ENCODE measurements at places on chromosomes 5 and 9.

- DNase-seq: no peak
Observed at GRCh38 chr5:164763206-164763605, 1257.8 kb downstream of the MAT2B start.

GRCh38 chr5:157487358-157487757, 27.3 kb downstream of the NIPAL4 start:
- DNase-seq: no peak

DNA sequence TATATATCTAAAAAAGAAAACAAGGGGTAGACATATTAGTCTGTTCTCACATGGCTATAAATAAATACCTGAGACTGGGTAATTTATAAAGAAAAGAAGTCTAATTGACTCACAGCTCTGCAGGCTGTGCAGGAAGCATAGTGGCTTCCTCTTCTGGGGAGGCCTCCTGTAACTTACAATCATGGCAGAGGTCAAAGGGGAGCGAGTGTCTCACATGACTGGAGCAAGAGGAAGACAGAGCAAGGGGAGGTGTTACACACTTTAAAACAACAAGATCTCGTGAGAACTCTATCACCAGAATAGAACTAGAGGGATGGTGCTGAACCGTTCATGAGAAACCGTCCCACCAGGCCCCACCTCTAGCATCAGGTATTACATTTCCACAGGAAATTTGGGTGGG, 616.8 kb downstream of the TLE4 start:
- no peak for DNase-seq

DNA sequence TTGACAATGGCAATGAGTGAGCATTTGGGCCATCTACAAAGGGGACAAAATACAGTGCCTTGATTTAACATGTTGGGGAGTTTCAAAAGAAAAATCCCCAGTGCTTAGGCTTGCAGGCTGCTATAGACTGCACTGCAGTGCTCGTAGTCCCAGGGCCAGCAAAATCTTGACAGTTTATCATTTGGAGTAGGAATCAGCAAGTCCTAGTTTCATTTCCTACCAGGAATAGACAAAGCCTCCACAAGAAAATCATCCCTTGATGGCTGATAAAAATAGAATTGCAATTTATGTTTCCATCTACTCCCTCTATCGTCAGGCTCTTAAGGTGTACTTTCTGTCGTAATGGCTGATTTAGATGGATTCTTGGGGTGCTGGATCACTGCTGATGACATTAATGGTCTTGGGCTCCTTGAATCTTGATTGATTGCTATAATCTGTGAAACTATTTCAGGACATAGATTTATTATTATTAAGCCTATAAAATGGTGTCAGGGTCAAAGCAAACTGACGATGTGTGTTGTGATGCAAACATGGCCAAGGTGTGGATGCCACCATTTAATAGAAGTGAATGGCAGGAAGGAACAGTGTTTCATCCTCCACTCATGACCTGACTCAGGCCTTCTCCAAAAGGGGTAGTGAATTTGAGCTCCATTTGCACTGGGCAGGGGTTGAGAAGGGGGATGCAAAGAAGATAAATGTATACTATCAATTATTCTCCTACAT, 171.7 kb downstream of the PIK3R1 start:
- no peak for DNase-seq

GRCh38 chr9:113886026-113886369, 9.9 kb downstream of the ZNF618 start:
- DNase-seq: no peak

DNA sequence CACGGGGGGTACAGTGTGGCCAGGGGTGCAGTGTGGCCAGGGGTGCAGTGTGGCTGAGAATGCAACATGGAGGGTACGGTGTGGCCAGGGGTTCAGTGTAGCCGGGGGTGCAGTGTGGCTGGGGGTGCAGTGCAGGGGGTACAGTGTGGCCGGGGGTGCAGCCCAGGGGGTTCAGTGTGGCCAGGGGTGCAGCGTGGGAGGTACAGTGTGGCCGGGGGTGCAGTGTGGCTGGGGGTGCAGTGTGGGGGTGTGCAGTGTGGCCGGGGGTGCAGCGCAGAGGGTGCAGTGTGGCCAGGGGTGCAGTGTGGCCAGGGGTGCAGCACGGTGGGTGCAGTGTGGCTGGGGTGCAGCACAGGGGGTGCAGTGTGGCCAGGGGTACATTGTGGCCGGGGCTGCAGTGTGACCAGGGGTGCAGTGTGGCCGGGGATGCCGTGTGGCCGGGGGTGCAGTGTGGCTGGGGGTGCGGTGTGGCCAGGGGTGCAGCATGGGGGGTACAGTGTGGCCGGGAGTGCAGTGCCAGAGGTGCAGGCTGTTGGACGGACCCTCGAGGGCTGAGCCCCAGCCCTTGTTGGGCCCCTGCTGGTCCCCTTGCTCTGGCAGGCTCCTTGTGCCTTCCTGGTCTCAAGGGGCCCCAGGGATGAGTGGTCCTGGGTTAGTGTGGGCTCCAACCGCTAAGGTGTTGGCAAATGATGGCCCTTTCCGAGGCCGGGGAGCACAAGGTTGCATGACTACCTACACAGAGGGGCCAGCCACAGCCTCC, 17.9 kb downstream of the TPPP start:
- no peak for DNase-seq

DNA sequence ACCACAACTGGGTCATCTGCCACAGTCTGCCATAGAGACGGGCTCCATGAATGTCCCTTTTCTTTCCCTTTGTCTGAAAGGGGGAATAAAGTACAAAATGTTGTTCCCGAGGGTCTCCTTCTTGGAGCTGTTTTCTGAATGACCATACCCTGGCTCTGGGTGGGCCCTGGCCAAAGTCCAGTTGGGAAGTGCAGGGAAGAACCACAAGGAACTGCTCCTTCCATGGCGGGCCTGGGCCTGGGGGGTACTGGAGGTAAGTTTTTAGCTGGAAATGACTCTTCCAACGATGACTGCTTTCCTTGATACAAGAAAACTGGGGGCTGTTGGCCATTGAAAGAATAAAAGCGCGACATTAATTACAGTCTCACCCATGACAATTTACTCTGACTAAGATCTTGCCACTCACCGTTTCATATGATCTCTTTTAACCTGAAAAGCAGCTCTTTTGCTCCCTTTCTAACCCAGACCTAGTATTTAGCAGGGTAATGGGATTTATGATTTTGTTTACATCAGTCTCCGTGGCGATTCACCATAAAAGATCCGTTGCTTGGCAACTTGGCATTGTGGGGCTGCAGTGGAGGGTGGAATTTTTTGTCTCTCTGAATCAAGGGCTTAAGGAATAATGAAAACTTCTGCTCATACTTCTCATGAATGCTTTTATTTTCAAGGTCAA, 89.2 kb upstream of the PTCH1 start:
- DNase-seq: no peak

DNA sequence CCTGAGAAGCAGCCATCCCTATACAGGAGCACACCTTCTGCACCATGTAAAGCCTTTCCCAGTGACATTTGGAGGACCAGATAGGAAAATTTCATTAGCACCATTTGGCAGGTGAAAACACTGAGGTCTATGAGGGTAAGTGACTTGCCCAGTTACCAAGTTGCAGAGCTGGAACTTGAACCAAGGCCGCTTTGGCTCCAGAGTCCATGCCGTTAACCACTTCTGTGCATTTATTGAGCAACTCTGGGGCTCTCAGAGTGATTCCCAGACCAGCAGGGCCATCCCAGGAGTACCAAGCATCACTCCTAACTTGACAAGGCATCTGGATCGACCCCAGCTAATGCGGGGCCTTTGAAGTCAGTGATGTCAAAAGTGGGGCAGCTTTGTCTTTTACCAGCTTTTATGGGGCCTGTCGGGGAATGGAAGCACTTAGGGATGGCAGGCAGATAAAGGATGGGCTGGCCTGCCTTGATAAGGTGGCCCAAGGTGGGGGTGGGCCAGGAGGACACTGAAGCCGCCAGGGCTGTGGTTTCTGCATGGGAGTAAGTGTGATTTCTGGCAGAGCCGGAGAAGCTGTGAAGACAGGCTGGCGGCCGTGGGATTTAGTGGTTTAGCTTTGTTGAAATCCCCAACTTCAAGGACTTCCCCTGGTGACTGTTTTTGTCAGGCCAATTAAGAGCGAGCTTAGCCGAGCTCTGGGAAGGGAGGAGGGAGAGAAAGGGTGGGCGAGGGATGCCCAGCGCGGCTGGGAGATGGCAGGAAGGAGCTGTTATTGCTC, 127.3 kb downstream of the MACROH2A1 start:
- no peak for DNase-seq

- DNase-seq: no peak
Observed at GRCh38 chr9:87088621-87089365, 141.5 kb upstream of the GAS1 start.

- no peak for DNase-seq
Observed at GRCh38 chr9:74444369-74444768, 52.8 kb upstream of the RORB start.

DNA sequence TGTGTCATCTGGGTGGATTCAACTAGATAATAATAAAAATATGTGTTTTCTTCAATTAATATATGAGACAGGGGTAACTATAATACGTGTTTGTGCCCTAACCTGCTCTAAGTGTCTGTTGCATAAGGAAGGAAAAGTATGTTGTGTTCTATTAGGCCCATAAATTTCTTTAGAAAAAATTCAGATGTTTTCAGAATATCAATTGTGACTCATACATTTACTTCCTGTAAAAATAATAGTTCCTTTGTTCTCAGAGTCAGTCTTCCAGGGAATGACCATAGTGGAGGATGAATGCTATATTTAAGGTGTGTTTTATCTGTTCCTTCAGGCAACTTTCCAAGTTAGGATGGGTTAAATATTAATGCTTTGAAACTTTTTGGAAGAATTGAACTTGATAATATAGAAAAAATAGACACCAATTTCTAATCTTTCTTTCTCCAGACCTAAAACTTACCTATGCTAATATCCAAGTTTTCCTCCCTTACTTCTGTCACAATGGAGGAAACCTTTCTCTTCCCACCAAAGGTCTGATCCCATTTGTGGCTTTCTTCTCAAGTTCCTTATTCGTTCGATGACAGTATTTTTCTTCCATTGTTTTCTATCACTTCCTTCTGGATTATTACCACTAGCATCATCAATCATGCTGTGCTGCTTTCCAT, 49.9 kb downstream of the ISL1 start:
- DNase-seq: no peak

GRCh38 chr5:153985498-153985897, 53.2 kb downstream of the FAM114A2 start:
- DNase-seq: no peak

DNA sequence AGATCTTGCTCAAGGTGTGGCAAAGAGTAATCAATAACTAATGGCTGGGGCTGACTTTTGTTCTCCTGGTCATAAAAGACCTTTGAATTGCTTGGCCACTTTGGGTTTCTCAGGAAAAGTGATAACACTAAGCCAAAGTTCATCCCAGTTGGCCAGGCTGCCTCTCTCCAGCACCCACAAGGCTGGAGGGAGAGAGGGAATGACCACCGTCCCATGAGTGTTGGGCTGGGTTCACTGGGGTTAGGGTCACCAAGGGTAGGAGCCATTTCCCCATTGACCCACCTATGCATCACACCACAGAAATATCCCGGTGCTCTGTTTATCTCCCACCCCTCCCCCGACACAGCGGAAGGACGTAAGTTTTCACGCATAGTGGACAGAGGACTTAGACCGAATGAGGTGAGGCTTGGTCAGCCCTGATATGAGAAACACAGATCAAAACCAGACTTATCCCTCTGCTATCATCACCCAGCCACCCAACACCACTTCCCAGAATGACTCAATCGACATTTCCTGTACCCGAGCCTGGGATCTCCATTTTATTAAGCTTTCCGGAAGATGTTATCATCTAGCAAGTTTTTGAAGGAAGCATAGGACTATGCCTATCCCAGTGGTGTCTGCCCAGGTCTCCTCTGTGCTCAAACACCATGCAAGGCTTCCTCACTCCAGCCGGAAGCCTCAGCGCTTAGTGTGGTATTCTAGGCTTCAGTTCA, 27.0 kb upstream of the PPARGC1B start:
- no peak for DNase-seq

GRCh38 chr5:57862471-57862911, 379.9 kb upstream of the ACTBL2 start:
- DNase-seq: no peak

DNA sequence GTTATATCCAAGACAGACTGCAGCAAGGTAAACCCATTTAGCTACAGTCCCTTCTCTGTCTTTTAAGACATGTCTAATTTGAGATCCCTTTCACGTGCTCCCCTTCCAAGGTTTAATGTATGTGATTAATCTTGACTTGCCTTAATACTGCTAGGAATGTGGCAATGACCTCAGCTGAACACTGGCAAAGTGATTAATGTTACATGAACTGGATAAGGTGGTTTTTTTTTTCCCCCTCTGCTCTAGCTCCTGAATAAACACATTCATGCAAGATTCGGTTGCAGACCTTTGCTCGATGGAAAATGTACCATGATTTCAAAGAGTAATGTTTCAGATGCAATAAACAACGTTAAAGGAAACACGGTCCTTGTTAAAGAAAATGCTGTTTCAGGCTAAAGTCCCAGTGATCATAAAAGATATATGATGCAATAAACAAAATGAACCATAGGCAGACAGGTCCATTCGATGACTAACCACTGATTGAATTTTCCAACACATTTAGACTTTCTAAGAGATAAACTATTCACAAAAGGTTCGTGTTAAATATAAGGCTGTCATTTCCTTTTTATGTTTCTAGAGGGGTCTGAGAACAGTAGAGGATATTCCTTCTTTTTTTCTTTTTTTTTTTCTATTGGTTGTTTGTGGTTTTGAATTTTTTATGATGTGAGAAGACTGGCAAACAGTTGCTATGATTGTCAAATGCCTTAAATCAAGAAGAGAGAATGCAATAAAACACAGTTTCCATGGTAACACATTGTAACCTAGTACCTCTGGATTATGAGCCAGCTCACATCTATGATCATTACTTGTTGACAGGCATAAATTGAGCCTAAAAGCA, 44.7 kb upstream of the ZNF608 start:
- DNase-seq: no peak

DNA sequence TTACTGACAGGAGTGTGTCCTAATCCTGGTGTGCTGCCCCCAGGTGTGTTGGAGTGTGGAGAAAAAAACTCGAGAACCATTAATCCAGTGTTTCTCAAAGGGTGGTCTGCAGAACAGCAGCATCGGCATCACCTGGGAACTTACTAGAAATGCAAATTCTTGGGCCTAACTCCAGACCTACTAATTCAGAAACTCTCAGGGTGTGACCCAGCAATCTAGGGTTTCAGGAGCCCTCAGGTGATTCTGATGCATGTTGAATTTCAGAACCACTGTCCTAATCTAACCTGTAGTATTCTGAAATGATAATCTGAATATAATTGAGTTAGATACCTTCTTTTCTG, 30.0 kb upstream of the IL6ST start:
- DNase-seq: no peak

GRCh38 chr5:64978546-64978945, 209.8 kb downstream of the CWC27 start:
- no peak for DNase-seq

GRCh38 chr9:134178768-134179551, 14.6 kb upstream of the RNU6ATAC start:
- no peak for DNase-seq

GRCh38 chr5:172868924-172869591, 35.0 kb downstream of the ERGIC1 start:
- DNase-seq: peak; percentile 81

GRCh38 chr9:113275157-113276131, at the start of the genes CDC26 and PRPF4:
CDC26 (minus strand) TSS chr9:113275572; CDS start chr9:113272507, 3,065 bp downstream.
PRPF4 (plus strand) TSS chr9:113275658; CDS start chr9:113275744, 86 bp downstream.
- peak; percentile 92 for DNase-seq

GRCh38 chr9:133558191-133559126, 24.0 kb downstream of the ADAMTSL2 start:
- DNase-seq: peak; percentile 36

GRCh38 chr5:124641154-124641792, 105.2 kb downstream of the ZNF608 start:
- no peak for DNase-seq

Measured in BJ (cell line).